ENCODE measurements at places on chromosomes 12 and 14.

- peak; percentile 46 for DNase-seq
Measured at GRCh38 chr12:9049520-9050133, 60.3 kb downstream of the KLRG1 start.

- DNase-seq: peak; percentile 45
Measured at GRCh38 chr12:19572920-19573558, 133.7 kb downstream of the AEBP2 start.

GRCh38 chr12:42603246-42603990 lies 13.9 kb upstream of the PRICKLE1 start:
- DNase-seq: no peak

- no peak for DNase-seq
Measured at GRCh38 chr12:107704041-107704440, 18.4 kb downstream of the PWP1 start.

DNA sequence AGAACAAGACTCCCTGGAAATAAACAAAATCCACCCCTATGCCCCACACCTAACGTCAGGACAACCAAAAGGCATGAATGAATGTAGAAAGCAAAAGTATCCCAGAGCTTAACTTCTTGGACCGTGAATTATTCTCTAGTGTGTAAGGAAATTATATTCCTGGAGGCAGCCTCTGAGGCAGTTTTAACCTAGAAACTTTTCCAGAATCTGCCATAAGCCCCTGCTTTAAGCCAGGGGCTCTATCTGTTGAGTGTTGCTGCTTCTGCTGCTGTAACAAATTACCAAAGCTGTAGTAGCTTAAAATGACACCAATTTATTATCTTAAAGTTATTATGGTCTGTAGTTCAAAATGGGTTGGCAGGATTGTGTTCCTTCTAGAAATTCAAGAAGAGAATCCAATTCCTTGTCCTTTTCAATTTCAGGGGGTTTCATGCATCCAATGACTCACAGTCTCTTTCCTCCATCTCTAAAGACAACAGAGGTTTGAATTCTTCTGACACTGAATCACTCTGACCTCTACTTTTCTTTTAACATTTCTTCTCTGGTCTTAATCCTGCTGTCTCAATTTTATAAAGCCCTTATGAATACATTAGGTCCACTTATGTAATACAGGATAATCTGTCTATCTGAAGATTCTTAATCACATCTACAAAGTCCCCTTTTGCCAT lies 242.7 kb downstream of the ATXN7L3B start:
- DNase-seq: no peak

DNA sequence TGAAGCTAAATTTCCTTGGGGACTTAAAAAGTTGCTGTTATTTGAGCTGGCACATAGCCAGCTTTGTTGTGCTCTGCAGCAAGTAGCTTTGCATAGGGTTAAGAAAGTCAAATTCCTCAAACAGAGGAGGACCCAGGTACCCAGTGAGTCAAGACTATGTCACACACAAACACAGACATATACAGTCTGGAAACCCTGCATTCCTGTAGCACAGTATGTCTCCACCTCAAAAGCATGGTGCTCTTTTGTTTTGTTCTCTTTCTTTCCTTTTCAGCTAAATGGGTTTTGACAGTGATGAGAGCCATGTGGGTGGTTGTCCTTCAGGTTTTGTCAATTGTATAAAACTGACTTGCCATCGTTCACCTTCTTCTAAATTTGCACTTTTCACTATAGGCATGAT lies 179.6 kb upstream of the DIO2 start:
- no peak for DNase-seq

DNA sequence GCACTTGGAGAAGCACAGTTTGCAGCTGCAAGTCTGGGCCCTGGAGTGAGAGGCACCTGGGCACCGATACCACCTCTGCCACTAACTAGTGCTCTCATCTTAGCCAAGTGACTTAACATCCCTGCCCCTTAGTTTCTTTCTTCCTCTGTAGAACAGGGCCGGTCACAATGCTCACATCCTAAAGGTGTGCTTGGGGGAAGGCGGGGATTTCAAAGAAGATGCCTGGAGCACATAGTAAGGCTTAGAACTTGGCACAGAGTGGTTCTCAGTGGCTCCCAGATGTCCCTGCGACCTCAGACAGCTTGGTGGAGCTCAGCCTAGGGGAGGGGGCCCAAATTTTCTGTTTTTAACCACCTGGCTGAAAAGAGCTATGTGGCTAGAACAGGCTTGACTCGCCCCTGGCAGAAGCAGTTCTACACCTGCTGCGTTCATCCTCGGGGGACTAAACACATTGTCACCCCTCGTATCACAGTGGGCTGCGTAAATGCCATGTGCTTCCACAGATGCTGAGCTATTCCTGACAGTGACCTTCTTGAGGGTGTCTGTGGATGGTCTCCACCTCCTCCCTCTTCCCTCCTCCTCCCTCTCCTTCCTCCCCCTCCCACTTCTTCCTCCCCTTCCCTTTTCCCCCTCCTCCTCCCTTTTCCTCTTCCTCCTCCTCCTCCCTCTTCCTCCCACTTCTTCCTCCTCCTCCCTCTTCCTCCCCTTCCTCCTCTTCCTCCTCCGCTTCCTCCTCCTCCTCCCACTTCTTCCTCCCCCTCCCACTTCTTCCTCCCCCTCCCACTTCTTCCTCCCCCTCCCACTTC lies 112.1 kb downstream of the PHETA1 start:
- DNase-seq: no peak

GRCh38 chr12:108327621-108328344 lies 11.3 kb downstream of the CMKLR1 start:
- no peak for DNase-seq

GRCh38 chr14:34386865-34387485 lies 75.1 kb downstream of the SPTSSA start:
- no peak for DNase-seq

DNA sequence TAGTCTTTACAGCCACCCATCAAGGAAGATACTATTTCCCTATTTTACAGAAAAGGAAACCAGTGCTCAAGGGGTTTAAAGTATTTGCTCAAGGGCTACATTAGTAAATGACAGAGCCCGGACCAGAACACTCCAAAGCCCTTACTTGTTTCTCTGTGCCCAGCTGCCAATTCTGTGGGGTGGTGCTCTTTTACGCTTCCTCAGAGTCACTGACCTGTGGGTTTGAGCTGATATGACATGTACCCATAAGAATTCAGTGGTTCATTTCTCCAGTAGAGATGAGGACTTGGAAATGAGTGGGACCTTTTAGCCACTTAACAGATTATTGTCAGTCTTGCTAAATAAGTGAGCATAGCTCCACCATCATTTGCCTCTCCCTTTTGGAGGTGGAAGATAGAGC lies 37.4 kb upstream of the NKX2-8 start:
- no peak for DNase-seq

- peak; percentile 72 for DNase-seq
Measured at GRCh38 chr12:124904306-124905098, 9.9 kb downstream of the UBC start.

GRCh38 chr14:69317102-69317755 lies 57.3 kb downstream of the GALNT16 start:
- DNase-seq: no peak

DNA sequence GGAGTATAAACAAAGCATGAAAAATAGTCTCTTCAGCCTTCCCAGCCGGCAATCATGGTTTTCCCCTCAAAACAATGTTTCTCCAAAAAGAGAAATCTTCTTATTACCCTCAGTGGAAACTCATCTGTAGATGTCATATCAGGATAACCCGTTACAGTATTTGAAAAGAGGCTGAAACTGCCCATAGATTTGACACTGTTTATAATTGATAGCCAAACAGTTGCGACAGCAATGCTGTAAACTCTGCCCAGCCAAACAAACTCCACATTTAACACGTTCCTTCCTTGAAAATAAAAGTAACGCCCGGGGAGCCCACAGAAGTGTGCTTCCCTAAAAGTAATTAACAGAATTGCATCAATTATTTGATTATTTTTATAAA lies 201.3 kb upstream of the FOXN3 start:
- peak; percentile 12 for DNase-seq

GRCh38 chr12:65278576-65279368 lies at the start of gene MSRB3:
Gene MSRB3 (plus strand): TSS chr12:65278683. CDS start chr12:65308580, 29,897 bp downstream.
- DNase-seq: peak; percentile 44

DNA sequence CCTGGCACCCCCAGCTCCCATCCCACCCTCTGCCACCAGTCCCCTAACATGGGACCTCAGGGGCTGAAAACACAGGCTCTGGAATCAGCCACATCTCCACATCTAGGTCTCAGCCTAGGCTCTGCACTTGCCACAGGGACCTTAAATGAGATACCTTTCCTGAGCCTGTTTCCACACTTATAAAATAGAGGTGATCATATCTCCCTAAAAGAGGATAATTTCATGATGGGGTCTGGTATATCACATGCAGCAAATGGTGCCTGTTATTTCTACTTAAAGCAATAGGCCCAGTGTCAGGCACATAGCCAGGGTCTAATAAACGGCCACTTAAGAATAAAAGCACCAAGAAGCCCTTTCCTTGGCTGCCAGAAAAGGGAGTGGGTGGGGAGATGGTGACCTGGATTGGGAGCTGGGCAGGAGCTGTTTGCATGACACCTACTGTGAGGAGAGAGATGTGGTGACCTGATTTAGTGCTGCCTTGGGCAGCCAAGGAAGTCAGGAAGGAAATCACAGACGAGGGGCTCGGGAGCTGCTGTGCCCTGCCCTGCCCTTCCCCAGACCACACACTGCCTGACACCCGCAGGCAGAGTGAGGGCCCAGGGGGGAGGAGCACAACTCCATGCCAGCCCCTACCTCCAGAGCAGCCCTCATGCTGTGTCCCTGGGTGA lies 71.2 kb downstream of the IRF2BPL start:
- no peak for DNase-seq

- DNase-seq: no peak
Measured at GRCh38 chr14:58878439-58879139, 240.8 kb downstream of the DACT1 start.

Measured in HepG2 (cell line).